ENCODE measurements at places on chromosomes 6 and 20.

GRCh38 chr6:52407467-52407866 lies 12.7 kb upstream of the EFHC1 start:
- peak; percentile 58 for DNase-seq

DNA sequence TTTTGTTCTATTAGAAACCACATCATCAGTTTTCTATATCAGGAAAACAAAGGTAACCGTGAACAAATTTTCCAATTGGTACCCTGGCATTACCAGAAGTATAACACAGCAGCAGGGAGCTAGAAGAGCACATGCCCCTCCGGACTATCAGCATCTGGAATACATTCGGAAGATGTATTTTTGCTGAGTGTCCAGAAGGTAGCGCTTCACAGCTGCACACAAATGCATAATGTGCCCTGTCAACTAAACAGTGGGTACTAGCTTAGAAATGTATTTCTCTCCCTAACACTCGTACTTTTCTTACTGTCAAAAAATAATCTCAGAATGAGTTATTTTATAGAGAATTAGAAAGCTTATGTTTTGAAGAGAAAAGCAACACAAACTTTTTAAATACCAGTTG lies 77.6 kb downstream of the HUS1B start:
- no peak for DNase-seq

- DNase-seq, result no peak
These were observed 29.5 kb downstream of the TMEM181 start for GRCh38 chr6:158589366-158589765.

- DNase-seq, result no peak
These were observed 142.9 kb downstream of the HACE1 start for GRCh38 chr6:104716858-104717257.

GRCh38 chr6:69084746-69085335 lies 449.8 kb downstream of the ADGRB3 start:
- no peak for DNase-seq

DNA sequence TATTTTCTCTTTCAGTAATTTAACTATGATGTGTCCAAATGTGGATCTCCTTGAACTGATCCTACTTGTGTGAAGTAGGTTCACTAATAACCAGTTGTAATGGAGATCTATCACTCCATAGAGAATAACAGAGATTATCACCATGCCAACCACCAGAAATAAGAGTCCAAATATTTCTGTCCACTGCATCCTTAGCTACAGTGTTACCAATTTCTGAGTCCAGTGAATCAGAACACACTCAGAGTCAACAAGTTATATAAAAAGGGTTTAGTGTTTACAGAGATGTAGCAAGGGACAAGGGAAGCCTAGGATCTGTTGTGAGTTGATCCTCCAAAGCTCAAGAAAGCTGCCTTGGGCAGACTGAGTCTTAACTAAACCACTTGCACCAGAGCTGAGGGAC lies 882.8 kb downstream of the TBC1D32 start:
- DNase-seq, result no peak

GRCh38 chr6:18509871-18510643 lies 122.9 kb downstream of the RNF144B start:
- no peak for DNase-seq

- DNase-seq, result no peak
These were observed 471.8 kb downstream of the COL12A1 start for GRCh38 chr6:74733830-74734620.

DNA sequence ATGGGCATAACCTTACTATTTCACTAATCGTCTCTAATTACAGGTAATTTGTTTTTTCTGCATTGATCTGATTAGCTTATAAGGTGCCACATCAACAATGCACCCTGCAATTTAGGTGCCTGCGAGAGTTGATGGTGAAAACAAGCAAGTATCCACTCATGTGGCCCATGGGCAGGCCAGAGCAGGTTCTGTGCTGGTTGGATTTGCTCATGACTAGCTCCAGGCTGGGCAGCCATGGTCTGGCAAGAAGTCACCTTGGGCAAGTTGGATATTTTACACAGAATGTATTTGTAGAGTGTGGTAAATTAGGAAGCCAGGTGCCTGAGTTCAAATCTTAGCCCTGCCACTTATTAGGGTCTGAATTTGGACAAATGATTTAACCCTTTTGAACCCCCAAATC lies 25.3 kb downstream of the RAB44 start:
- no peak for DNase-seq

- no peak for DNase-seq
These were observed 24.9 kb downstream of the BPIFB4 start for GRCh38 chr20:33104336-33104735.

- no peak for DNase-seq
These were observed 407.1 kb upstream of the JAG1 start for GRCh38 chr20:11080781-11081377.

GRCh38 chr6:91626911-91627310 lies 1040.0 kb upstream of the MAP3K7 start:
- no peak for DNase-seq

- no peak for DNase-seq
These were observed 9.7 kb downstream of the GNAS-AS1 start for GRCh38 chr20:58840816-58841538.

DNA sequence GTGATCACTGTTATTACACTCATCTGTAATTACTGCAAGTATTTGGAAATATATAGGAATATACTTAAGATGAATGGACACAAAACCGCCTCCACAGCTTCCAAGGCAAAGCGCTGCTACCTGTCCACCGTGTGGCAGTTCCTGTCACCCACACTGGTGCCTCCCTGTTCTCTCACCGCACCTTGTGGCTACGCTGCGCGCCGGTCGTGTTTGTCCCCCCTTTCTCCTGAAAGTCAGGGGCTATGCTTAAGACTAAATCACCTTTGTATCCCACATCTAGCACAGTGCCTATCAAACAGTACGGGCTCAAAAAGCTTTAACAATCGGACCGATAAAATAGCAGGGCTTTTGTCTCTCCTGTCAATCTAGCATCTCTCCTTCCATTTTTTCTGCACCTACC lies 23.0 kb downstream of the LY86 start:
- DNase-seq, result no peak

DNA sequence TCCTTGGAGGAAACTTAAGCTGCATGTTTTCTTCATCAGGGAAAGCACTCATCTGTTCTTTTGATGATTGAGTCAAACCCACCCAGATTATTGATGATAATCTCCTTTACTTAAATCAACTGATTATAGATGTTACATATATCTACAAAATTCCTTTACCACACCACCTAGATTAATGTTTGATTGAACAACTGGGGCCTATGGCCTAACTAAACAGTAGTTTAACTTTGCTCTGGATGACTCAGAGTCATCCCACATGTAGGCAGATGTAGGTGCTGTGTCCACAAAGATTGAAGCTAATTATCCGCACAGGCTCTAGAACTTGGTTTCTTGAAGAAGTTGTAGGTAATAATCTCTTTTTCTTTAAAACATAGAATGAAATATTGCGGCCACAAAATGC lies 42.2 kb downstream of the PKIB start:
- no peak for DNase-seq

- no peak for DNase-seq
These were observed 26.2 kb upstream of the VEGFA start for GRCh38 chr6:43743682-43744381.

DNA sequence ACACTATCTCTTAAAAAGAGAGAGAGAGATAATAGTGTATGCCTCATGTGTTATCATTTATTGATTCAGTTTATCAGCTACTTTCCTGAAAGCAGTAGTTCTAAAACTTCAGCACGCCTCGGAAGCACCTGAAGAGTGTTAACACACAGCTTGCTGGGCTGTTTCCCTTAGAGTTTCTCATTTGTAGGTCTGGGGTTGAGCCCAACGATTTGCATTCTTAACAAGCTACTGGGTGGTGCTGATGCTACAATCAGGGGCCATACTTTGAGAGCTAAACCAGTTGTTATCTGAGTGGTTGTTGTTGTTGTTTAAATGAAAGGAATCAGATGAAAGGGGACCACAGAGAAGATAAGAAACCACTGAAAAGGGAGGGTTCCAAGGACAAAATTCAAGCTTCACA lies 32.6 kb downstream of the SIM1 start:
- no peak for DNase-seq

DNA sequence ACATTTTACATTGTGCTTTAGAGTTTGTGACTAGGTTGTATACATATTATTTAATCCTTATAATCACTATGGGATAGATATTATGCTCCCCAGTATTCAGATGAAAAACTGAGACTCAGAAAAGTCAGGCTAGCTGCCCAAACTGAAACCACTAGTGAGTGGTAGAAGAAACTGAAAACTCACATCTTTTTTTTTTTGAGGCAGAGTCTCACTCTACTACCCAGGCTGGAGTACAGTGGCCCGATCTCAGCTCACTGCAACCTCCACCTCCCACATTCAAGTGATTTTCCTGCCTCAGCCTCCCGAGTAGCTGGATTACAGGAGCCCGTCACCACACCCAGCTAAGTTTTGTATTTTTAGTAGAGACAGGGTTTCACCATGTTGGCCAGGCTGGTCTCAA lies 22.2 kb downstream of the RNF24 start:
- DNase-seq, result no peak

GRCh38 chr6:164286011-164286410 lies 871.5 kb downstream of the QKI start:
- no peak for DNase-seq

- DNase-seq, result no peak
These were observed 8.3 kb upstream of the MRPS18A start for GRCh38 chr6:43695967-43696291.

DNA sequence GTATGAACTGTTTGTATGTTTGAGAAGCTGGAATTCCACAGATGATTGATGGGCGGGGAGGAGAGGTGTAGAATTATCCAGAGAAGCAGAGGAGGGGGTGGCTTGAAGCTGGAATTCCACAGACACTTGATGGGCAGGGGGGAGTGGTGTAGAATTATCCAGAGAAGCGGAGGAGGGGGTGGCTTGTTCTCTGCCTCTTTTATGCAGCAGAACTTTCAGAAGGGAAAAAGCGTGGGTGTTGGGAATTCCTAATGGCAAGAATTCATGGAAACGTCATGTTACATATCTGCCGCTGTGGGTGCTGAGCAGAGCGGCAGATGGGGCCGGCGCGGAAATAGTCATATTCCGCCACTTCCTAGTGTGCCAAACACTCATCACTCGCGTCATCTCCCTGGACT lies 167.9 kb upstream of the KCNG1 start:
- peak; percentile 44 for DNase-seq

DNA sequence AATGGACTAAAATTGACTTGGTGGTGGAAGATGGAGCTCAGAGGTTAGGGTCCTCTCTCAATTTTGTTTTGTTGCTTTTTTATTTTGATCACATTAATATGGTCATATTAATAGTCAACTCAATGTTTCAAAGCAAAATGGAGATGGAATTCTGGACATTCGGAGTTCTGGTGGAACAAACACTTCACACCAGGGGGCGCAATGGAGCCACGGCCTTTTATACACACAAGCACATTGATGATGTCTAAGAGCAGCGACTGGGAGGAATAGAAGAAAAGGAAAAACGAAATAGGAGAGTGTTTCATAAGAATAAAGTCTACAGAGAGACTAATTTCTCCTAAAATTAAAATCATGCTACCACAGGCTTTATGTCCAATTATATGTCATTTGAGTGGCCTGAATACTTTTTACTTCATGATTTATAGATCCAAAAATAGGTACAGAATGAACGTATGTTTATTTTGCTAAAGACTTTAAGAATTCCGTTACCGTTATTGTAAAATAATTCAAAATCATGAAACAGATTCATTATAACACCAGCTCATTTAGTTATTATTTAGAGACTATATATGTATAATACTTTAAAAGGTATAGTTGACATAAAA lies 197.6 kb upstream of the SASH1 start:
- peak; percentile 35 for DNase-seq

DNA sequence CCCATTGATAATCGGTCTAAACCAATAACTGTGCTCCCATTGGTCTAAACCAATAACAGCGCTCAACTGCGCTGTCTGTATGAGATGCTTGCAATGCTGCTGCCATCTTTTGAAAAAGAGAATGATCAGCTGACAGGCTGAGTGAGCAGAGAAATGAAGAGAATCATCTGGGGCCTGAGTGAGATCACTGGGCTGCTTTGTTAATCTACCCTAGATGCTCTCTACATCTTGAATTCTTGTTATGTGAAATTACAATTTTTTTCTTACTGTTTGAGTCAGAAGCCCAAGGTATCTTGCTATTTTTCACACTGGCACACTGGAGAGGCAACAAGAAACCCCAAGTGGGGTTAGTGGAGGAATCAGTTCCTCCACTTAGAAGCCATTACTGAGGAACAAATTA lies 91.5 kb upstream of the GCM1 start:
- no peak for DNase-seq

- no peak for DNase-seq
These were observed 1009.4 kb downstream of the KIF16B start for GRCh38 chr20:15563836-15564235.

- no peak for DNase-seq
These were observed 150.6 kb downstream of the RALGAPA2 start for GRCh38 chr20:20561841-20562240.

- no peak for DNase-seq
These were observed 90.7 kb upstream of the BACH2 start for GRCh38 chr6:90387383-90387775.
